ENCODE measurements at places on chromosomes 6 and 20.

DNA sequence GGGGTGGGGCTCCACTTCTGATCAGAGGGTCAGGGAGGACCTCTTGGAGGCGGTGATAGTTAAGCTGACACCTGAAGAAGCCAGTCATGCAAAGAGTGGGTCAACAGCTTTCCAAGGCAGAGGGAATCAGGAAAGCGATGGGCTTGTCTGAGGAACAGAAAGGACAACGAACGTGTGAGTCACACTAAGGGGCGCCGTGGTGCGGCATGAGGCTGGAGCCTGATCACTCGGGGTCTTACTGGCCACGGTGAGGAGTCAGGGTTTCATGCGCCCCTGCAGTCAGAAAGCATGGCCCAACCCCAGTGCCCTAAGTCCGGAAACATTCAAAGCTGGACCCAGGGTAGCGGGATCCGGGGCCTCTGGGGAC is 50.6 kb upstream of the SLC32A1 start:
- peak; percentile 27 for DNase-seq

- DNase-seq: no peak
Observed at GRCh38 chr20:11919581-11919980, 1.9 kb downstream of the BTBD3 start.

- no peak for DNase-seq
Observed at GRCh38 chr6:87684895-87685654, 17.0 kb downstream of the AKIRIN2 start.

DNA sequence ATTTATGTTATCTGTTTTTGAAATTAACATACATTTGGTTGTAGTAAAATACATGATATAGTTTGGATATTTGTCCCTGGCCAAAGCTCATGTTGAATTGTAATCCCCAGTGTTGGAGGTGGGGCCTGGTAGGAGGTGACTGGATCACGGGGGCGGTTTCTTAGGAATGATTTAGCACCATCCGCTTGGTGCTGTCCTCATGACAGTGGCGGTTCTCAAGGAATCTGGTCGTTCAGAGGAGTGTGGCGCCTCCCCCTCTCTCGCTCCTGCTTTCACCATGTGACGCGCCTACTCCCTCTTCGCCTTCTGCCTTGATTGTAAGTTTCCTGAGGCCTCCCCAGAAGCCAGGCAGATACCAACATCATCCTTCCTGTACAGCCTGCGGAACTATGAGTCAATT is 29.0 kb downstream of the CTCFL start:
- no peak for DNase-seq

DNA sequence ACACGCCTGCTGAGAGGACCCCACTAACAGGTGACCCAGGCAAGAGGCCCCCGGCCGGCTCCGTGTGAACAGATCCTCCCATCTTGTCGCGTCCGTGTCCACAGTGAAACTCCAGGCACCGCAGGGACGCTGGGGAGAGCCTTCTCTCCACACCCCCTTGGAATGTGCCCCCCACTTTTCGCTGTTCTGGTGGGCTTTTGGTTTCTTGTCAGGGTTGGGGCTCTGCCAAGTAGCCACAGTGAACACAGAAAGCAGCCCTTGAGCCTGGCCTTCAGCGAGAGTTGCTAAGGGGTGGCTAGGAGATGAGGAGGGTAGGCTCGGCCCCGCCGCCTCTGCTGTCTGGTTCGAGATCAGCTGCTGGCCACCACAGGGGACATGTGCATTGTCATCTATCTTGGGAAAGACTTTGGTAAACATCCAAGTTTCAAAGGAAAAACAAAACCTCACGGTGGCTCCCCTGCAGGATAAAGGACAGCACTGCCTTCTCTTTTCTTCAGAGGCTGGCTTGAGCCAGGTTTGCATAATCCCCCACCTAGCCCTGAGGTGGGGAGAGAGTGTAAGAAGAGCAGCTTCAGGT is 22.7 kb downstream of the SYNDIG1 start:
- no peak for DNase-seq

DNA sequence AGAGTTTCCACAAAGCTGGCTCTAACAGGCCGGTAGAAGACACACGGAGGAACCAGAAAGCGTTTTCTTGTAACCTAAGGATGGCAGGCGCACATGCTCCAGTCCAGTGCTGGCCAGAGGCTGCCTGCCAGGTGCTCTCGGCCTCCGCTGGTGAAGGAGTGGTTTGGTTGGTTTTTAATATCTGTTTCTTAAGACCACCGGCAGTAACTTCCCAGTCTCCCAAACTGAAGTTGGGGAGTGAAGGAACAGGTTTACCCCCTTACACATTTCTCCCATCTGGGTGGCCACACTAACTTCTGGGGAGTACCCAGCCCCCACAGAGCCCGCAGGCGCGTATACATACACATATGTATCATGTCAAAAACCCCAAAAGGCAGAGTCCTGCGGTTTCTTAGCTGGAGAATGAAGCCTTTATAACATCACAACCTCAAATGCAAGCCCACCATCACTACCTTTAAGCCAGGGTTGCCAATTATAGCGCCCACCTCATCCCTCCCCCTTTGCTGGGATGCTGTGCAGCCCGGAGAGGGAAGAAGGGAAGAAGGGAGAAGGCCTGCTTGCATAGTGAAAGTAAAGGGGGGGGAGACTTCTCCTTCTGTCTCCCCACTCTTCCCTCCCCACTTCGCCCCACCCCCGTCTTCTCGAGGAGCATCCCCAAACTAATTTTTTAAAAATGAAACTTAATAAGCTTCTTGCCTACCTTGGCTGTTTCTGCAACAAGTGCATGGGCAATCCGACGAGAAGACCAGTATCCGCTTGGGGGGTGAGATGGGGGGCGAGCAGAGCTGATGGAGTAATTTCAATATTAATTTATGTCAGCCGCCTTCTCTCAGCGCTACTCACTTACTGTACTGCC is 1.0 kb downstream of the TRERF1 start:
- peak; percentile 30 for DNase-seq

DNA sequence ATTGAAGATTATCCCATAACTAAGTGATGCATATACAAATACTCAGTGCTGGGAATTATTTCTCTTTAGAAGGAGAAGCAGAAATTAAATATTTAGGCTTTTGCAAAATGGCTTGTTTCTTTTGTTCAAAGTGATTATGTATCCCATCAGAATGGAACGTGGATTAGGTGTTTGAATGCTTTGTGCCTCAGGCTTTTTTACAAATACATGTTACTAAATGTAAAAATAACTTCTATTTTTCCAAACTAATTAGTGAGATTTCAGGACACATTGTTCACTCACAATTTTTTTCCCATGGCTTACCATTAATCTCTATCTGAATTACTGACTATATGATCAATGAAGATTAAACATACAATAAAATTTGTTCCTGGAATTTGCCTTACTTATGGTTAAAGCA is 925.9 kb upstream of the CITED2 start:
- DNase-seq: no peak

GRCh38 chr6:131694832-131695426 is 6.3 kb downstream of the OR2A4 start:
- DNase-seq: peak; percentile 51

- DNase-seq: no peak
Observed at GRCh38 chr6:10591422-10592160, 70.4 kb downstream of the GCNT2 start.

GRCh38 chr20:63457737-63458136 is 14.7 kb downstream of the KCNQ2 start:
- DNase-seq: no peak

DNA sequence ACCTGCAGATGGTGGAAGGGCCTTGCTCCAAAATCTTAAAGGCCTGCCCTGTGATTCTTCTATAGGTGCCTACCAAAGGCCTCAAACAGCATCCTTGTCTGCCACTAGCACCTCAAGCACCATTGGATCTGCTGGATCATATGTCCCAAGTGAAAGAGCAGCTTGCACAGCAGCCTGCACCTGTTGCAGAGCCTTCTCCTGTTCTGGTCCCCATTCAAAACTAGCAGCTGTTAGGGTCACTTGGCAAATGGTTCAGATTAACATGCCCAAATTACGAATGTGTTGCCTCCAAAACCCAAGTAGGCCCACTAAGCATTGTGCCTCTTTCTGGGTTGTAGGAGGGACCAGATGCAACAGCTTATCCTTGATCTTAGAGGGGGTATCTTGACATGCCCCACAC is 99.6 kb upstream of the F13A1 start:
- DNase-seq: no peak

DNA sequence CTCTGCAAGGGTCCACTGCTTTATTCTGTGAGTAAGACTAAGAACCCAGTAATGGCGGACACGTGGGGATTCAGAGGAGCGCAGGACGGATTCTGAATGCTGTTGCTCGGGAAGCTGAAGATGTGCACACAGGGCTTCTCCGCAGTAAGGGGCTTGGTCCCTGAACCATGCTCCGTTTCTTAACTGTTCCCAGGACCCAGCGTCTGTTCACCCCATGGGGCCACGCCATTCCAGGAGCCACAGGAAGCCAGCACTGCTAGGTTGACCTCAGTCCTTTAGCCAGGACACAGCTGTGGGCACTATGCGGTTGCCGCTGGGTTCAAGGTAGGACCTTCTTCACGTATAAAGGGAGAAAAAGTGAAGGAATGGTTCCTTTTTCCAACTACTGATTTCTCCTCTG is 59.8 kb downstream of the IRF4 start:
- no peak for DNase-seq

- DNase-seq: no peak
Observed at GRCh38 chr6:126807876-126808275, 310.6 kb upstream of the RSPO3 start.

- DNase-seq: no peak
Observed at GRCh38 chr6:29502597-29502996, 14.8 kb upstream of the MAS1L start.
